ENCODE measurements at places on chromosomes 1 and 21.

GRCh38 chr1:9262096-9262986 is 27.8 kb downstream of the H6PD start:
- DNase-seq: no peak

GRCh38 chr21:15000081-15000480 is 64.7 kb downstream of the NRIP1 start:
- no peak for DNase-seq

GRCh38 chr1:18160290-18160942 is 52.8 kb downstream of the IGSF21 start:
- DNase-seq: peak; percentile 49

- no peak for DNase-seq
Measured at GRCh38 chr1:24801176-24801575, 55.9 kb downstream of the CLIC4 start.

GRCh38 chr1:21064057-21064456 is 112.6 kb downstream of the EIF4G3 start:
- no peak for DNase-seq

DNA sequence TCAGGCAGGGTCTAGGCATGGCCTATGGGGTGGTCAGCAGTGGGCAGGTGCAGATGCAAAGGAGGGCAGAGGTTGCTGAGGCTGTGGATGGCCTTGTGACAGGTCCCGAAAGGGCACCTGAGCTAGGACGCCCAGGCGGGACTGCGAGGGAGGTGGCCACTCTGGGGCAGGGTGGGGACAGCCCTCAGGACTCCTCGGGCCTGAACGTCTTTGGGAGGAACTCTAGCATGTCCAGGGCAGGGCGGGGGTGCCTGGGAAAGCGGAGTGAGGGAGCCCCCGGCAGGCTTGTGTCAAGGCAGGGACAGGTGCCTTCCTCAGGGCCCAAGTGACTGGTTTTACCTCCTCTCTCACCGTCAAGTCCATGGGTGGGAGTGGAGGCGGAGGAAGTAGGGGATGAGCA is 125.4 kb upstream of the WNT4 start:
- DNase-seq: no peak

- DNase-seq: no peak
Measured at GRCh38 chr1:11948822-11949458, 14.4 kb downstream of the PLOD1 start.
